Thymus (tissue), 14 donors: ENCODE measurements at places on chromosomes 16 and 17.

DNA sequence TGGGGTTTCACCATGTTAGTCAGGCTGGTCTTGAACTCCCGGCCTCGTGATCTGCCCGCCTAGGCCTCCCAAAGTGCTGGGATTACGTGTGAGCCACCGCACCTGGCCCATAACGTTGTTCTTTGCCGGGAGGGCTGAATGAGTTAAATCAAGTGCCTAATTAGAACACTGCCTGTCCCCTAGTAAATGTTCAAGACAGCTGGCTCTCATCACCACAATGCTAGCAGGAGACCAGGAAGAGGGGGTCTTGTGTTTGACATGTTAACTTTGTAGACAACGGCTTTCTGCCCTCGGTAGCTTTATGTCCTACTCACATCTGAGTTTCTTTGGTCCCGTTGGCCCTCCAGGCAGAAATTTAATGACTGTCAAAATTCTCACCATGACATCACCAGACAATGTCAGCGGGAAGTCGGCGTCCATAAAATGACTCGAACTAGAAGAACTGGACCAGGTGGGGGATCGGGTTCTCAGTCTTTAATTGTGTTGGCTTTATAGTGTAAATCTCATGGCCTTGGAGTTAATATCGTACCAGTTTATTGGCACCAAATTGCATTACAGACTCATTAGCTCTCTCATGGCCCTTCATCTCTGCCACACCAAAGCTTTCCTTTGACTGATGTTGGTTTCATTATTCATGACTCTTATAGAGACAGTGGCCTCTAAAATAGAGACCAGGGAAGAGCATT lies 11.4 kb upstream of the ITPRIPL2 start:
- no peak for DNase-seq

DNA sequence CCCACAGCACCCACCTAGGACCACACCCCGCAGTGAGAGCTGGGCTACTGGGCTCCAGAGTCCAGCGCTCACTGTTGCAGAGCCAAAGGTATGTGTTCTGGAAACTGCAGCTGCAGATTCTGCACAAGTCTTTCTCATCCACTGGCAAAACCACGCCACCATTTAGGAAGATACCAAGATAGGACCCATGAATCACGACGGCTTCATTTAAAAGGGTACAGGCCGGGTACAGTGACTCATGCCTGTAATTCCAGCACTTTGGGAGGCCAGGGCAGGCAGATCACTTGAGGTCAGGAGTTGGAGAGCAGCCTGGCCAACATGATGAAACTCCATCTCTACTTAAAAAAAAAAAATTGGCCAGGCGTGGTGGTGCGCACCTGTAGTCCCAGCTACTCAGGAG lies 18.8 kb downstream of the FOXF1 start:
- DNase-seq: no peak

DNA sequence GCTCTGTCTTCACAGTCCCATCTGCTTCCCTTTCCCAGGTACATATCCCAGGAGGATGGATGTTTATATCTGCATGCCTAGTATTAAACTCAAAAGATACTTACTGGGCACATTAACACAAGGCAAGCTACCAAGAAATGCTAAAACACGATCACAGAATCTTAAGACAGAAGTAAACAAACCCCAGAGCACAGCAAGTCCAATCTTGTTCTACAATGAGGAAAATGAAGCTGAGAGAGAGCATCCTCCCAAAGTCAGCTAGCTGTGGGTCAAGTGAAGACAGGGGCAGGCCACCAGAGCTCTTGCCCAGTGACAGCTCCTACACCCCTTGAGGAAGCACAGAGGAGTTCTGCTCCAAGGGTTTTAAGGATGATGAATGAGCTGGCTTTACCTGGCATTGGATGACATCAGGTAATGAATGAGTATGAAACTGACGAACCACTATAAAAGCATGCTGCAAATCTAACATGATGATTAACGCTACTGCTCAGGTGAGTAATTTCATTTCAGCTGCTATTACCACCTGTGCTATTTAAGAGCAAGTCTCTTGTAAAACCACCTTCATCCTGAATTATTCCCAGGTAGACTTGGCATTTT lies 20.3 kb downstream of the XPO6 start:
- no peak for DNase-seq

GRCh38 chr16:11104168-11105037 lies 151.6 kb downstream of the SOCS1 start:
- no peak for DNase-seq

DNA sequence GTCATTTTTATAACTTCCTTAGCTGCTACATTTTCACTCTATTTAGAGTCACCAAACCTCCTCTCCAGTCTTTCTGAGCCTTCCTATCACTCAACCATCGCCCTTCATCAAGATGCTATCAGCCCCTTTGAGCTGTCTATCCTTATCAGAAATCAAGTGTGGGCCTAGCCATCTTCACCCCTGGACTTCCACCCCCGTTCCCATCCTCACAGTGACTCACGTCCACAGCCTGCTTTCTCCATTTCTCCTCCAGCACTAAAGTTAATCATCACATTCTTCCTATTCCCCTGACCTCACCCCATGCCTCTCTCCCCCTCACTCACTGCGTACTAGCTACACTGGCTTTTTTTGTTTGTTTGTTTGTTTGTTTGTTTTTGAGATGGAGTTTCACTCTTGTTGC lies 2.4 kb upstream of the TEKT3 start:
- DNase-seq: no peak

DNA sequence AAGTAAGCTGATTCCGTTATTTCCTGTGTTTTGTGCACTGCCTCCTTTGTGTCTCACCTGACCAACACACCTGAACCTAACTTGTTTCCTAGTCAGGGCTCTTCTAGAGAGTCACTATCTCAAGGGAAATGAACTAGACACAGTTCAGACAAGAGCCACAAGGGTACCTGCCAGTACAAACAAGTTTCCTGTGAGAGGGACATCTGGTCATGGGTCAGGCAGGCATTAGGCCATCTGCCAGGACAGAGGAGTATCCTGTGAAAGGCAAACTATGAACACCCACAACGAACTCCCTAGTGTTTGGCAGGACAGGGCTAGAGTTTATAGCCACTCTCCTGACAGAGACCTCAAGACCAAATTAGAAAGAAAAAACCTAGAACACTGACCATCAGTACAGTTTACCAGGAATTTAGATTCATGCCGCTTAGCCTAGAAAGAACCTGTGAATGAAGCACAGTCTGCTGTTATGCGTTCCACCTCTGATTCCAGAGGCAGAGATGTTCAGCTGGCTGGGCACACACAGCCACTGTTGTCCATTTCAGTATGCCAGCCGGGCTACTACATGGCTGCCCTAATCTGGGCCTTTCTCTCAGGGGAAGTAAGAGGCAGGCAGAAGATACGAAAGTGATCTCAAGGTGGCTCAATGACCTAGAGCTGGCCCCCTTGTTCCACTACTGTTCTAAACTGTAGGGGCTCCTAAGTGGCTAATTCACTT lies 20.7 kb upstream of the GLG1 start:
- DNase-seq: no peak

- DNase-seq: no peak
Measured at GRCh38 chr16:14302031-14302398, 230.9 kb downstream of the MRTFB start.

GRCh38 chr17:42421507-42422338 lies 1.3 kb downstream of the CAVIN1 start:
- no peak for DNase-seq

- DNase-seq: no peak
Measured at GRCh38 chr16:11801481-11802021, 4.5 kb upstream of the ZC3H7A start.

- no peak for DNase-seq
Measured at GRCh38 chr16:28829747-28830146, 6.9 kb downstream of the ATXN2L start.

DNA sequence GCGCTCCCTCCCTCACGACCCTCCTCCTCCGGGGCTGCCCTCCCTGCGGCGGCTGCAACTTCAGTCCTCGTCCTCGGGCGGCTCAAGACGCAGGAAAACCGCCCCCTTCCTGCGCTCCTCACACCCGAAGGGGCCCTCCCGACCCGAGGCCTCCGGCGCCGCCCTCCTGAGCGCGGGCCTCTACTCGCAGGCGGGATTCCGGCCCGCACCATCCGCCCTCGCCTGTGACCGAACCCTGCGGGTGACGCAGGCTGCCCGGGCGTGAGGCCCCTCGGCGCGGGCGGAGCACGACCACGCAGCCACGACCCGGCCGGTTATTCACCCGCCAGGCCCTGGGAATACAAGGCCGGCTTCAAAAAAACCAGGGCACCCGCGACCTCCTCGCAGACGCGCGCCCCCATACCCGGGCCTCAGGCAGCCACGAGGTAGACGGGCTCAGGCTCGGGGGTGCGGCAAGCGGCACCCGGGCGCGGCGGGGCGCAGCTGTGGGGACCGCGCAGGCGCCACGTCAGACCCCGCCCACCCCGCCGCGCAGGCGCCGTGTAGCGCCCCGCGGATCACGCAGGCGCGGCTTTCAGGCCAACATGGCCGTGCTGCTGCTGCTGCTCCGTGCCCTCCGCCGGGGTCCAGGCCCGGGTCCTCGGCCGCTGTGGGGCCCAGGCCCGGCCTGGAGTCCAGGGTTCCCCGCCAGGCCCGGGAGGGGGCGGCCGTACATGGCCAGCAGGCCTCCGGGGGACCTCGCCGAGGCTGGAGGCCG lies at the start of gene SPG7:
Gene SPG7 (plus strand): TSS at position 570 of the 757 bp plus-strand sequence. CDS start 15 bp downstream, at position 585.
- DNase-seq: peak; percentile 74

GRCh38 chr17:82494236-82495055 lies 25.1 kb upstream of the FOXK2 start:
- DNase-seq: peak; percentile 36

DNA sequence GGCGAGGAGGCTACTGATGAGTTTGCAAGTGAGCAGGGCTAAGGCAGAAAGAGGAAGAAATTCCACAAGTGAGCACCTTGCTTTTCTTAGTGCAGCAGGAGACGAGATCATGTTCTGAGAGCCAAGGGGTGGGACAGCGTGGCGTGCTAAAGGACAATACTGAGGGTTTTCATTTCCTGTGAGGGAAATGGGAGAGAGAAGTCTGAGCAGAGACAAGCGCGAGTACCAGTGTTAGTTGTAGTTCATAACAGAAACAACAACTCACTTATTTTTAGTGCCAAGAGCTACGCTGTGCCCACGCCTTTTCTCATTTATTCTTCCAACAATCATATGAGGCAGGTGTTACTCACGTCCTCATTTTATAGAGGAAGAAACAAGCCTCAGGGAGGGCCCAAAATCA lies 2.3 kb downstream of the SPACA3 start:
- DNase-seq: no peak

DNA sequence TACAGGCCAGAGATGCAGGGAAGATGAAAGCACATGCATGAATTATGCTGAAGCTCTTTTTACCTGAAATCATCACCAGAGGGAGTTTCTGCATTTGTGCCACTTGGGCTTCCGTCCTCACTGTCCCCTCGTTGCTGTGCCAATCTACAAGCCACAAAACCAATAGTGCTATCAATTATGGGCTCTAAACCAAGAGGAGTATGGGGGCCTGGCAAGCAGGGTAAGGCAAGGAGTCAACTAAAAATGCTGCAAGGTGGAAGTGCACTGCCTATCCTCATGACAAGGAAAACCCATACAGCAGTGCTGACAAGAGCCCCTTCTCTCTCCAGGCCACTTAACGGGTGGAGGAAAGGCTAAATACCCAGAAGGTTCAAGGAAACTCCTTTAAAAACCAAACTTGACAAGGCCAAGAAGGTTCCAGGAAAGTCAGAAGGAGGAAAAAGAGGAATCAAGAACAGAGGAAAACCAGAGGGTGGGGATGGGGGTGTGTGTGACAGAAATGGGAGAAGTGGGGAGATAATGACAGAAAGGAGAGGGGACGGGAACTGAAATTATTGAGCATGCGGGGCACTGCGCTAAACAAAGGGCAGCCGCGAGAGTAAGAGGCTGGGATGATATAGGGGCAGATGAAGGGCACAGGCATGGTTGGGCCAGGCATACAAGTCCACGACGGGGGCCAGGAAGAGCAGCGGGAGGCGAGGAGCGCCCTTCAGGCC lies 674 bp downstream of the C17orf75 start:
- DNase-seq: peak; percentile 32

DNA sequence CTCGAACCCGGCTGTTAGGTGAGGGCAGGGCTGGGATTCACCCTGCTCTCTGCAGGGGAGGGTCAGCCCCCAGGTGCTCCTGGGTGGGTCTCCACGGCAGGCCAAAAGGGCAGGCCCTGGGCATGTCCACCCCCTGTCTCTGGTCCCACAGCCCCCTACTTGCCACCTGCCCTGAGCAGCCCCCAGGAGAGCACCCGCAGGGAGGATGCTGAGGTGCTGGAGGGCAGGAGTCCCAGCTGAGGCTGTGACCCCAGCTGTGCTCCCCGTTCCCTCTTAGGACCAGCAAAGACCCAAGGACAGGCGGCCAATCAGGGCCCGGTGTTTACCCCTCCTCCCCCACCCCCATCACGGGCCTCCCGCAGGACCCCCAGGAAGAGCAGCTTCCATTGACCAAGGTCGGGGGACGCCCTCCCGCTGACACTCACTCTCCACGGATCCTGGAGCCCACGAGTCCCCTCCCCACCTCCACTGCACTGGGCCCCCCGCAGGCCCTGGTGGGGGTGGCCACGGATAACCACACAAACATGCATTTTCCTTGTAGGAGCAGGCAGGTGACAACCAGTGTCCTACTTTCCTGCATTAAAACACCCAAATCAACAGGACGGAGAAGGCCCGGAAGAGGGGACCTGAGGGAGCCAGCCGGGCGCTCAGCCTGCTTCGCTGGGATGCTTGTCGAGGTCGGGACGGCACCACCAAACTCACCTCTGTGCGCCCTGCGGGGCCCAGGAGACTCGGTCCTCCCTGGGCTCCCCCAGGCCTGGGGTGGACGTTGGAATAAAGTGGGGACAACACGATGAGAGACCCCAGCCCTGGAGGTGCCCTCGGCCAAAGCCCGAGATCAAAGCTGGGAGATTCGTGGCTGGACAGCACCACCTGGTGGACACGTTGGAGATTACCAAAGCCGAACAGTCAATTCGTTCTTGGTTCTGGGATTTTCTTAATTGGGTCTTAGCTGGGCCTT lies 22.5 kb upstream of the ENPP7 start:
- peak; percentile 53 for DNase-seq

- no peak for DNase-seq
Measured at GRCh38 chr17:17668775-17669579, 12.3 kb upstream of the RAI1 start.

- DNase-seq: no peak
Measured at GRCh38 chr16:76661691-76662235, 384.6 kb downstream of the CNTNAP4 start.

DNA sequence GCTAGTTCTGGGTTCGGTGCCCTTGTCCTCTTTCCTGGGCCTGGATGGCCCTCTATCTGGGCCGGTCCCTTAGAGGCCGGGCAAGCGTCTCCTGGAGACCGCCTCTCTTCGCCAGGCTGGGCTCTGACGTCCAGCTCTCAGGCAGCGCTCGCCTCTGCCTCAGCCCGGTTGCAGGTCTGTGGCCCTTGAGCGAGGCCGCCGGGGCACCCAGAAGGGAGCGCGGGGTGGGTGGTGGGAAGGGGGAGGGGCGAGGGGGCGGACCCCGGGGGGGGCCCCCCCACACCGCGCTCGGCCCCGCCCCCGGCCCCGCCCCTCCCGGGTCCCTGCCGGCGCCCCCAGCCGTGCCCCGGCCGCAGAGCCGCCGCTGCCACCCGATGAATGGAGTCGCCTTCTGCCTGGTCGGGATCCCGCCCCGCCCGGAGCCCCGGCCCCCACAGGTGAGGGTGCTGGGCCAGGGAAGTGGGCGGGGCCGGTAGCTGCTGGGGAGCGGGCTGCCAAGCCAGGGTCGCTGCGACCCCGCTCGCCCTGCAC lies at the start of gene ARHGAP23:
Gene ARHGAP23 (plus strand): TSS at position 353 of the 531 bp plus-strand sequence. CDS start 22 bp downstream, at position 375.
- no peak for DNase-seq
